ENCODE measurements at places on chromosomes 4 and X.

GRCh38 chr4:100979736-100980135 is 367.6 kb downstream of the PPP3CA start:
- H3K4me3 ChIP-seq, result no peak overlapping the region
- no peak overlapping the region for H3K27ac ChIP-seq
- no peaks in the 10 kb centered on the region for H3K4me1 ChIP-seq

GRCh38 chr4:149993030-149993429 is 85.2 kb upstream of the DCLK2 start:
- no peaks in the 10 kb centered on the region for H3K4me1 ChIP-seq
- no peaks in the 10 kb centered on the region for H3K27me3 ChIP-seq
- H3K27ac ChIP-seq, result no peak overlapping the region
- H3K36me3 ChIP-seq, result no peaks in the 10 kb centered on the region

- no peaks in the 10 kb centered on the region for H3K4me1 ChIP-seq
- no peak for DNase-seq
- no peak overlapping the region for H3K27ac ChIP-seq
- no peaks in the 10 kb centered on the region for H3K36me3 ChIP-seq
- no peak overlapping the region for H3K4me3 ChIP-seq
These were observed 810.4 kb downstream of the PCDH7 start for GRCh38 chr4:31530555-31530954.

- no peaks in the 10 kb centered on the region for H3K36me3 ChIP-seq
- H3K27me3 ChIP-seq, result no peaks in the 10 kb centered on the region
These were observed 15.3 kb downstream of the EPHA5 start for GRCh38 chr4:65654976-65655375.

DNA sequence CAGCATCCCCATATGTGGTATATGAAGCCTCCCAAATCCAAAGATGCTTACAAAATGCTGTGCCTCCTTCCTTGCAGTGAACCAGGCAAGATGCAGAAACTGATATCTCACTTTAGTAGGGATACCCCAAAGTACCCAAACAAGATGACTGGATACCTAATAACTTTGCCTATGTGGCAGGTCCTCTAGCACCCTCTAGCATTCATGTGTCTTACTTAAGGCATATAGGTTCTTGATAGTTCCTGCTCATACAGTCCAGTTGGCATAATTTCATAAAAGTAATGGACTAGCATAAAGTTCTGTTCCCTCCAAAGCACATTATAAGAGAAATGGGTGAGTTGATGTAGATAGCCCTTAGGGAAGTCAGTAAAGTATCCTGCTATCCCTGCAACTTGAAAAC is 36.8 kb upstream of the SPP1 start:
- no peaks in the 10 kb centered on the region for H3K36me3 ChIP-seq
- peaks cover 11% of the 10 kb centered on the region for H3K4me1 ChIP-seq
- no peaks in the 10 kb centered on the region for H3K27me3 ChIP-seq
- DNase-seq, result no peak
- H3K4me3 ChIP-seq, result no peak overlapping the region

DNA sequence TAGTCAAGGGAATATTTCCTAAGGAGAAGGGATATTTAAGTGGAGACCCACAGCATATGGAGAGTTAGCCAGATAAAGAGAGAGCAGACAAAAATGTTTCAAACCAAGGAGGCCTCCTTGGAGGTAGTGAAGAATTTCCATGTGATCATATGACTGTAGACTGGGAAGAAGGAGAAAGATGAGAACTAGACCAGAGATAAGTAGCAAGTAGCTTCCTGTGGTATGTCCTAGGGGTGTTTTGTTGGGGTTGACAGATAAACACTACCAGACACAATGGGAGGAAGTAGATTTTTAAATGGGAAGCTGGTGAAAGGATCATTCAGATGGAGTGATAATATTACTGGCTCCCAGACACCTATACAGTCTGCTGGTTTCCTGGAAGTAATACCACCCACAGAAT is 13.6 kb downstream of the SYAP1 start:
- no peaks in the 10 kb centered on the region for H3K4me1 ChIP-seq
- H3K36me3 ChIP-seq, result peaks cover 4% of the 10 kb centered on the region
- H3K27ac ChIP-seq, result no peak overlapping the region
